ENCODE measurements at places on chromosomes 11 and 22. TPM values are rescaled to one million over a fixed set of nuclear protein-coding genes. Genes with fewer than 3 reads are reported as not detected.

The PPM1F gene
- 38.6 TPM for total RNA-seq

The HBG2 gene
- total RNA-seq = 17,934 TPM

The ST3GAL4 gene
- 20.9 TPM for total RNA-seq

The OR2D2 gene
- total RNA-seq = not detected

The AASDHPPT gene
- 43.3 TPM for total RNA-seq

The SVIP gene
- total RNA-seq = 1.0 TPM

The USP2 gene
- 8.9 TPM for total RNA-seq

The HEPHL1 gene
- under 0.01 TPM for total RNA-seq

The EMID1 gene
- total RNA-seq = 6.3 TPM

The GALNT18 gene
- 9.4 TPM for total RNA-seq

The GPR83 gene
- total RNA-seq = not detected

The THY1 gene
- total RNA-seq = 19.8 TPM

The MS4A6A gene
- total RNA-seq = 33.4 TPM

The IL10RA gene
- 8.9 TPM for total RNA-seq

The ZNF408 gene
- total RNA-seq = 5.7 TPM

The TUB gene
- total RNA-seq = 8.9 TPM

The ALG9 gene
- 44.4 TPM for total RNA-seq

The C11orf86 gene
- total RNA-seq = not detected

The LARGE2 gene
- not detected for total RNA-seq

The PKP3 gene
- 1.0 TPM for total RNA-seq

The OR51B4 gene
- 0.52 TPM for total RNA-seq

The ACRV1 gene
- 0.52 TPM for total RNA-seq

The ZP1 gene
- total RNA-seq = not detected

The SEZ6L gene
- total RNA-seq = 0.52 TPM

All from skeletal muscle tissue (tissue), 5 donors.